ENCODE measurements at places on chromosomes 1 and 21. TPM values are rescaled to one million over a fixed set of nuclear protein-coding genes. Genes with fewer than 3 reads are reported as not detected.

C1orf141 gene
- total RNA-seq, result not detected

BCAS2 gene
- 39.1 TPM for total RNA-seq

TFF3 gene
- total RNA-seq, result 102 TPM

TNN gene
- 1.1 TPM for total RNA-seq

TNFRSF25 gene
- total RNA-seq, result 6.1 TPM

CTH gene
- total RNA-seq, result 7.8 TPM

KAZN gene
- total RNA-seq, result 7.1 TPM

VANGL2 gene
- 1.4 TPM for total RNA-seq

C1orf87 gene
- total RNA-seq, result not detected

CD1E gene
- total RNA-seq, result 0.92 TPM

ZMYND12 gene
- 245 TPM for total RNA-seq

CFAP74 gene
- total RNA-seq, result under 0.01 TPM

GBP2 gene
- 52.7 TPM for total RNA-seq

REN gene
- total RNA-seq, result not detected

DNA sequence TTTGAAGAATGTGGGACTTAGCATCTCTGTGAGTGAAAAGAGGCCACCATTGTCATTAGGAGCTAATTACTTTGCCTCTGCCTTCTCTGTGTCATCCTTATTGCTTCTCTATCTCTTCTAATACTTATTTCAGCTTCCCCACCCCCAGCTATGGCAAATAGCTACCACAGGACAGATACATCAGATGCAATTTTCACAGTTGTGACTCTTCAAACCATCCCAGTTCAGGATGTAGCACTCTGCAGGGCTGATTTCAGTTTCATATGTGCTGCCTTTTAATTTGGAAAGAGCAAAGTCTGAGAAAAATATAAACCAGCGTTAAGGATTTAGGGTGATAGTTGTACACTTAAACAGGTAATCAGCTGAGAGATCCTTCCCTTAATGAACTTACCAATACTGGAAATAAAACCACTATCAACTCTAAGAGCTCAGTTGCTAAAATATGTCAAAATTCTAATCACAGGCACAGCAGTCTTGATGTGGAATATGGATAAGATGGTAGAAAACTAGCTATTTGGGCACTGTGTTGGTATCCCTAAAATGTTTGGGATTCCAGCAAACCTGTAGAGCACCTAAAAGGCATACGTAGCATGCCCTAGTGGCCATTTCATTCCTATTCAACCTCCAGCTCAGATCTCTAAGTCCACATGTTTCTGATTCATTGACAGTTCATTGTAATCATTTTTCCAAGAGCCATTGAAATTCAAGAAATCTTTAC, 148.4 kb downstream of the SYT2 start:
- DNase-seq, result no peak

GRCh38 chr1:225474986-225475820, 47.4 kb upstream of the LBR start:
- peak; percentile 74 for DNase-seq

DNA sequence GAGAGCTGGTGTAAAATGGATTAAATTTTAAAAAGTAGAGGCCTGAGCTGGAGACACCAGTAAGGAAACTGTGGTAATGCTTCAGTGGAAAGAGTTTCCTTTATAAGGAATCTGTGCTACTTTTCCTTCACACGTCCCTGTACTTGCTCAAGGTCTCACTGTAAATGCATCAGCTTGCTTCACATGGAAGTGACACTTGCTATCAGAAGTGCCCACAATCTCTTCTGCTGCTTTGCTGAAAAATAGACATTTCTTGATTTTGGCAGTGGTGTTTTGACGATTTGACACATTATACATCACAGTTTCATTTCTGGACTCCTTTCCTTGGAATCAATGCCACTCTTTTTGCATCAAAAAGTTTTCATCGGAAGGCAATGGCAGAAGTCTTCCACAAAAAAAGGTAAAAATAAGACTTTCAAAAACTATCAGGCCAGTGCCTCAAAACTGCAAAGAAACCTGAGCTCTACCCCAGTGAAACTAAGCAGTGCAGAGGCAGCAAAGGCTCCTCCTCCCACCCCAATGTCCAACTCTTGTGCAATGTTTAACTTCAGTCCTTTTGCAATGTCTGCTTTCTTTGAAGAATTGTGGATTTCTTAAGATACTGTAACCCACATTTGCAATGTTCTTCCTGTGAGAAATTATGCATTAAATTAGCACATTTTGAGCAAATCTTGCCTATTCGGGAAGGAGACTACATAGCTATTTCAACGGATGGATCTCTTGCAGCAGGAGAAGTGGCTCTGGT, 18.4 kb upstream of the TSPAN2 start:
- DNase-seq, result no peak

DNA sequence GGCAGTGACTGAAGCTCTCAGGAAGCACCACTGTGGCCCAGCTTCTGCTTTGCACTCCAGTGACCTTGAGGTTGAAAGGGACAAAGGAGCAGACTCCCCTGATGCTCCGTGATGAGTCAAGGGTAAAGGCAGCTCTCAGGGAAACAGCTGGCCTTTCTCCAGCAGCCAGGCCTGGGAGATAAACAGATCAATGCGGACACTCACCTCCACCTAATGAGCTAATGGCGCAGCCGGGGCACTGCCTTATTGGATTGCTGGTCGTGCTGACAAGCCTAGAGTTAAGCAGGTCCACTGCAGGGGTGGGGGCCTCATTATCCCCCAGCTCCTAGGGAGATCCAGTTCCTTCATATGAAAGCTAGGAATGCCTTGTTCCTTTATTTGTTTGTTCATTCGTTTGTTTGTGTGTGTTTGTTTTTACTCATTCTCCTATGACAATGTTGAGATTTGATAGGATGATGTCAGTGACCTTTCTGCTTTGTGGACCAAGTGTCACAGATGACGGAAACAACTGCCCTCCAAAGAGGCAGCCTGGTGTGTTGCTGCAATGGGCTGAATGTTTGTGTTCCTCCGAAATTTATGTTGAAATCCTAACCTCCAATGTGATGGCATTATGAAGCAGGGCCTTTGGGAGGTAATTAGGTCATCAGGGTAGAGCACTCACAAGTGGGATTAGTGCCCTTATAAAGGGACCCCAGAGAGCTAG, 141.4 kb upstream of the BEND5 start:
- peak; percentile 35 for DNase-seq

DNA sequence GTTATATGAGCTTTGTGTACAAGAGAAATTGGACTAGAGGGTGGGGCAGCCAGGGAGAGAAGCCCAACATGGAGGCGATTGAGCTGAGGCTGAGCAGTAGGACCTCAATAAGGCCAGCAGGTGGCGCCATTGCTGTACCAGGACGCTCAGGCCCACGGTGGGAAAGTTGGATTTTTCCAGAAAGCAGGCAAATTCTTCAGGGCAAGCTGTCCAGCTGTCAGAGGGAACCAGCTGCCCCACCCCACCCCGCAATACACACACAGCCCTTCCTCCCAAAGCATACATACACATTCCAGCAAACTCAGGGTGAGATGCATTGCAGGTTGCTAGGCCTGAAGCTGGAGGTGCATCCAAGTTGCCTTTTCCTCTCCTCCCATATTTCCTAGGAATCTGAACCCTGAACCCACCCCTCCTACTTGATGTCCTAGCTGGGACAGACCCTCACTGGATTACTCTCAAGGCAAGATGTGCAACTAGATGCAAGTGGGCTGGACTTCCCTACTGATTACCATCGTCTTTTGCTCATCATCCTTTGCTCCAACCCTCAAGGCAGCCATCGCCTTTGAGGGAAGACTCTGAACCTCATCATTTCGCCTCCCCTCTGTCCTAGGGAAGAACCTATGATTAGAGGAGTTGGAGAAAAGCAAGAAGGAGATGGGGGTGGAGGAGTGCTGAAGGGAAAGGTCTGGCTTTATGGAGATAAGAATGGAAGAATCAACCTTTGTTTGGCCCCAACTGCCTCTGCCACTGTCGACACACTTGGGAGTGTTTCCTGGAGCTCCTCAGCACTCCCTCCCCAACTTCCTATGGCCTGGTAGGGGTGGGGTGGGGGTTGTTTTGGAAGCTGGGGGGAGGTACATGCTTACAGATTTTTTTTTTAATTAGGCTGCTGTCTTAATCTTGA, 25.5 kb downstream of the CD34 start:
- DNase-seq, result peak; percentile 96

- no peak for DNase-seq
Measured at GRCh38 chr1:19311503-19311930, 427 bp downstream of the AKR7A2 start.

- peak; percentile 93 for DNase-seq
Measured at GRCh38 chr1:208245185-208245705, 1.1 kb upstream of the PLXNA2 start.

DNA sequence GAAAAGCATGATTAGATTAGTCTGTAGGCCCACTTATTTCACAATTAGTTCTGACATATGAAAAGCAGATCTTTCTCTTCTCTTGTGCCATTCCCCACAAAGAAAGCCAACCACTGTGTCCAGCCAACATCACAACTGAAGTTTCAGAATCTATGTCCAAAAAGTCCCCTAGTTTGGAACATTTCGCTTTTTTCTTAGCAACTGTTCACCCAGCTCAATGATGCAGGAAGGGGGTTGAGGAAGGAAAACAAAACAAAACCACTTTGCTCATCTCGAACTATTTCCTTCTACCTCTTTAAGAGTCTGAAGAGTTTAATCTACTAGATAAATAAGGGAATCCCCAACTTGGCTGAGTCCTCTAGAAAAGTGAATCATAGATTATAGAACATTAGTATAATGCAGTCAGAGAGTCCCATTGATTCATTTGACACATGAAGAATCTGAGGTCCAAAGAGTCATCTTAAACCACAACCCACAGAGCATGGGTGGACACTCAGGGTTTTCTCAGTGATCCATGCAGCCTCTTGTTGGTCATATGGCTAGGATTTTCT, 159.3 kb upstream of the SGIP1 start:
- no peak for DNase-seq

DNA sequence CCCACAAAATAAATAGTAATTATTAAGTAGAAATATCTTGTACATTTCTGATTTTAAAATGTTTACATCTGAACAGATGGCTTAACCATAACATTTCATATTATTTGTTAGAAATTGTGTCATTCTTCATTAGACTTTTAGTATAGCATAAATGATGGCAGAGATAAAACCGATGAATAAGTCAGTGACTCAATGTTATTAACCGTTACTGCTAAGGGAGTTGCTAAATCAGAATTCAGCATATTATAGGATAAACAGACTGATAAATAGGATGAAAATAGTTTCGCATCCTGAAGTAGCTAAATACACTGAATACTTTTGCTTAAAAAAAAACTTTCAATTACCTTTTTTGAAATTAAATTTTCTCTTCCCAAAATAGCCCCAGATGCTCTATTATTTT, 610.6 kb upstream of the ZP4 start:
- no peak for DNase-seq

DNA sequence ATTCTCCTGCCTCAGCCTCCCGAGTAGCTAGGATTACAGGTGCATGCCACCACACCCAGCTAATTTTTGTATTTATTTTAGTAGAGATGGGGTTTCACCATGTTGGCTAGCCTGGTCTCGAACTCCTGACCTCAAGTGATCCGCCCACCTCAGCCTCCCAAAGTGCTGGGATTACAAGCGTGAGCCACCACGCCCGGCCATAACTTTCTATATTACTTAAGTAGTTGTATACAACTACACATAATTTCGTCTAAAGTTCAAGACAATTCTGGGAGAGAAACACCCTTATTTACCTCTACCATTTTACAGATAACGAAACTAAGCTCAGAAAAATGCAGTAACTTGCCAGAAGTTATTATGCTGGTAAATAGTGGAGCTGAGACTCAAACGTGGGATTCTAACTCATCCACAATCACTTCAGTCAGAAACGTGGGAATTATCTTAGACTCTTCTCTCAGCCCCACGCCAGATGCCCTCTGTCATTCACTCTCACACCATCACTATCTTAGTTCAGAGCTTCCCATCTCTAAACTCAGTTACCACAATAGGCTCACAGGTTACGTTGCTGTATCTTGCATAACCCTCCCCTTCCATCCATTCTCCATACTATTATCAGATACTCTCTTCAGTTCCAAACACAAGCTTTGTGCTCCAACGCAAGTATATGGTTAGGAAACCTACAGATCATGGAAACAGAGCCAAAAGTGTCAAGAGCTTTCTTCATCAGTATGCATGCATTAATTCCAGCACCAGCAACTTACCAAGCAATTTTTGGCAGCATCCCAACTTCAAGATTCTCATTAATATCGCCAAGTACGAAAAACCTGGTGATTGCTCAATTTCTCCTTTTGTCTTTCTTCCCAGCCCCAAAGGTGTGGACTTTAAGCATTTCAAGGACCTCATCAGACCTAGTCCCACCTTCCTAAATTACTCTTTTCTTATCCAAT, 69.3 kb downstream of the RERE start:
- DNase-seq, result no peak

DNA sequence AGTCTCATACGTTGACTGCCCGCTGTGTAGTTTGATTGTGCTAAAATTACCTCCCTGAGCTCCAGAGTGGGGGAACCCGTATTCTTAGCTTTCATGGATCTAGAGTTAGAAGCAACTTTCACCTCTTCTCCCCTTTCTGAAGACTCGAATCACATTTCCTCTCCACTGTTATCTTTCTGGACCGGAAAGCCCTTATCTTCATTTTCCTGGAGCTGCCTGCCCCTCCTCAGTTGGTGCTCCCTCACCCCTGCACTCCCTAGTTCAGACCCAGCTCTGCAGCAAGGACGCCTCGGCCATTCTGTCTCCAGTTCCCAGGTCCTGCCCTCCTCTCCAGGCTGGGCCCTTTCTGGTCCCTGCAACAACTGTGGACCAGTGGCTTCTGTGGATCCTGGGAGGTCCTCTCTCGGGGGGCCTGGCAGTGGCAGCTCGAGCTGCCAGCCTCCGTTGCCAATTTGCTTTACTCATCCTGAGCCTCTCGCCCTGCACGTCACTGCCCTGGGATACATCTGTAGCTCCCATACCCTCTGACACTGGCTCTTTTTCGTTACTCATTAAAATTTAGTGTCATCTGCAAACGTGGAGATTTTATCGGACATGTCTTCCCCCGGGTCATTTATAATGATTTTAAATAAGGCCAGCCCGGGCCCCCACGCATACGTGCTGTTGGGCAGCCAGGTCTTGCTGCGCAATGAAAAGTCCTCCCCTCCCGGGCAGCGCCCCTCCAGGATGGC, 141.5 kb upstream of the VAMP3 start:
- DNase-seq, result no peak

GRCh38 chr1:88655685-88656299, 28.3 kb upstream of the PKN2 start:
- no peak for DNase-seq

- DNase-seq, result no peak
Measured at GRCh38 chr1:166489670-166490436, 323.1 kb upstream of the FAM78B start.

- peak; percentile 89 for DNase-seq
Measured at GRCh38 chr1:22039594-22040285, 12.8 kb upstream of the CDC42 start.

DNA sequence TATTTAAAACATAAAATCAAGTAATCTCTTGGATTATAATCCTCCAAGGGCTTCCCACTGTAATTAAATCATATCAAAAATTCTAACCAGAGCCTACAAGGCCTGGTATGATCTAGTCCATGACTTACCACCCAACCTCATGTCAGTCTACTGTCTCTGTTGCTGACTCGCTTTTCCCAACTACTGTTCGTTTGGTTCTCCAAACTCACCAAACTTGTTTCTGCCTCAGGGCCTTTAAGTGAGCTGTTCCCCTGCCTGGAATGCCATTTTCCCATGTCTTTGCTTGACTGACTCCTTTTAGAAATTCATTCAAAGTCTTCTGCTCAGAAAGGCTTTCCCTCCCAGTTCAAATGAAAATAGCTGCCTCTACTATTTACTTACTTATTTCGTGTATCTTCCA, 95.9 kb downstream of the ZC3H11B start:
- no peak for DNase-seq

Data from stomach (tissue), 19 donors.